ENCODE measurements at places on chromosomes 5 and 9.

- DNase-seq, result peak; percentile 8
Measured at GRCh38 chr5:169881702-169882303, 98.5 kb downstream of the INSYN2B start.

DNA sequence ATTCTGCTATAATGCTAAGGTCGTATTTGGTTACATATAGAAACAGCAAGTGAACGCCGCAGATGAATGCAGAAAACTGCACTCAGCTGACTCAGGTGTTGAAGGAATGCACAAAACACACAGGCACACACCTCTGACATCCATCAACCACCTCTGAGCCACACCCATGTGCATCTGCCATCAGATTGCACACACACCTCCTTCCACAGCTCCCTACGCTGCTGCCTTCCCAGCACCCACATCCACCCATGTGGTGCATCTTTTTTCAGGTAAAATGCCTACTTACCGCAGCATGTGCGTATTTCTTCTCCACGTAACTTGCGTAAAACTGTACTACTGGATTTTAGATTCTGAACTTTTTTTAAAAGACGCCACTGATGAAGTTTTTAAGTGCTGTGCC, 7.1 kb downstream of the STK10 start:
- DNase-seq, result no peak

DNA sequence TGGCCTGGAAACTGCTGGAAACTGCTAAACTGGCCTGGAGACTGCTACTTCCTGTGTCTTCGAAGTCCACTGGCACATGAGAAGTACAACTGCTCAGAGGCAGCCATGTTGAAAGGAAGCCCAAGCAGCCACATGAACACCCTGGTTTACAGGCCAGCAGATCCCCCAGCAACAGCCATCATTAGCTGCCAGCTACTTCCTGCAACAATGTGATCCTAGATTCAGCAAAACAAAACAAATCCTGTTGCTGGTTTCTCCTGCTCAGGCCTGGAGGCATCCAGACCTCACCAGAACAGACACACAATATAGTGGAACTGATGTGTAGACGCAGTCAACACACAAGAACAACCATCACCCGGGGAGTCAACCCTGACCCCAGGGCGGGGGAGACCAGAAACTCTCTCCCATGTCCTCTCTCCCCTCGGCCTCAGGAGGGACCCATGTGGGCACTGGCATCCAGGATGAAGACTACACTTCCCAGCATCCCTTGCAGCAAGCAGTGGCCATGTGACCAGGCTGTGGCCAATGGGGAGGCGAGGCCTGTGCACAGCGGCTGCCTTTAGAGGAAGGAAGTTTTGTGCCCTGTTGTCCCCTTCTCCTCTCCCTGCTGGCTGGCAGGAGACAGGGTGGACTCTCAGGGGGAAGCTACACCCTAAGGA, 9.2 kb upstream of the LCN15 start:
- DNase-seq, result peak; percentile 21

DNA sequence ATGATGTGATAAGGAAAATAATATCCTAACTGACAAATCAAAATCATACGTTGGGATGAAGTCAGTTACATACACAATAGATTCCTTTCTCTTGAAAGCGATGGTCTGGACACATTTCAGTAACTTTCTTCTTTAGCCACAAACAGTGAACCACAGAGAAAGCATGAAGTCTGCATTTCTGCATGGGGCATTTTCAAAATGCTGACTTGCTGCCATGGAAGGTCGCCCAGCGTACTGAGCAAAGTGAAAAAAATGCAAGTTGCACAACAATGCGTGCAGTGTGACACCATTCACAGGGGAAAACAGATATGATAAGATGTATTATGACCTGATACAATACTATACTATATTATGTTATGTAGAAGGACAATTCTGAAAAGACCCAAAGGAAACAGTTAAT, 146.3 kb downstream of the SNX18 start:
- DNase-seq, result peak; percentile 97

GRCh38 chr9:79264511-79265355, 307.0 kb upstream of the TLE4 start:
- DNase-seq, result no peak

DNA sequence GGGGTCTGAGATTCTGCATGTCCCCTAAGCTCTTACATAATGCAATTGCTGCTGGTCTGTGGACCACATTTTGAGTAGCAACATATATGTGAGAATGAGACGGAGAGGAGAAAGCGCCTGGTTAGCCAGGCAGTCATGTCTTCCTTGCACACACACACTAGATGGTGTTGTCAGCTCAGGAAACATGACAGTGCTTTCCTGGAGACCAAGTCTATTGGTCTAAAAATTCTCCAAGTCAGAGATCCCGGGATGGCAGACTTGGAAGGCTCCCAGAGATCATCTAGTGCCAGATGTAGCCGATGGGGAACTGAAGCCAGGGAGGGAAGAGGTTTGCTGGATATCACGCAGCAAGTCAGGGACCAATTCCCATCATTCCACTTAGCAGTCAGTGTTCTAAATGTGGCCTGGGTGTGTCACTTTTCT, 53.4 kb downstream of the GALNT12 start:
- peak; percentile 81 for DNase-seq

GRCh38 chr9:126915281-126915816, 767 bp downstream of the RALGPS1 start:
- no peak for DNase-seq

DNA sequence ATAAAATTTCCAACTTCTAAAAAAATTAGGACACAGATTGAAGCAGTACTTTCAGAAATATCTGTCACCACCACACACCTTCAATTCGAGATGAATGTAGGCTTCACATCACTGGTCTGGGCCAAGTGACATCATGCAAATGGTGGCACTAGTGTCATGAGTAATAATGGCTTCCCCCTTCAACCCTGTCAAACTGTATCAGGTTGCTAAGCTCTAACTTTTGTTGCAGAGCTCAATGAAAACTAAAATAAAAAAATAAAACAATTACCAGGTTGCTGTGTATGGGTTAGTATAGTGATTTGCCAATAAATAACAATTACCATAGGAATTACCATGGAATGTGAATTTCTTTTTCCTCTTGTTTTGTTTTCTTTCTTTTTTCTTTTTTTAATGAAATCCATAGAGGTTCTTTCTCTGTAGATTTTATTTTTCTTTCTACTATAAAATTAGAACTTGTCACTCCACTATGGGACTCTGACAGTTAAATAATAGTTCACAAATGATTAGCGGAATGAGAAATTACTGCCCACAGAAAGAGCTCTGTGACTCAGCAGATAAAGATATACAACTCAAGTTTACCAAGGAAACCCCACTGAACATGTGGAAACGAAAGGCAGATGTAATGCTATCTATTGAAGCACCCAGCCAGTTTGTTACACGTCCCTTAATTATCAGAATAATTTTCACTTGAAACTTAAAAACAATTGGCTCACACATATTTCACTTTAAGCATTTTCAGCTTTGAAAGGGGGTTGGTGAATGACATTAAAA, 783.8 kb upstream of the WWC1 start:
- DNase-seq, result no peak
